ENCODE measurements at places on chromosomes 5 and 9.

DNA sequence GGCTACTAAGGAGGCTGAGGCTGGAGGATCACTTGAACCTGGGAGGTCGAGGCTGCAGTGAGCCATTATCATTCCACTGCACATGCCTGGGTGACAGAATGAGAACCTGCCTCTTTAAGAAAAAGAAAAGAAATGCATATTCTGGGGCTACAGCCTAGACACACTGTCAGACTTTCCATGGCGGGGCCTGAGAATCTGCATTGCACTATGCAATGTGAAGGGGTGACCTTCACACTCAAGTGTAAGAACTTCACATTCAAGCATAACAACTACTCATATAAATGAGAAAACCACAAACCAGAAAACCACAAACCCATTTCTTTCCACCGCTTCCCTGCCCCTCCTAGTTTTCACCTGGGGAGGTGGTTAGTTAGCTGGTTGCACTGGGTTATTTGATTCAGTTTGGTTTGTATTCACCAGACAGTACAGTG lies 18.0 kb upstream of the FBP2 start:
- DNase-seq = no peak

GRCh38 chr5:171371326-171371725 lies 16.3 kb upstream of the NPM1 start:
- no peak for DNase-seq

DNA sequence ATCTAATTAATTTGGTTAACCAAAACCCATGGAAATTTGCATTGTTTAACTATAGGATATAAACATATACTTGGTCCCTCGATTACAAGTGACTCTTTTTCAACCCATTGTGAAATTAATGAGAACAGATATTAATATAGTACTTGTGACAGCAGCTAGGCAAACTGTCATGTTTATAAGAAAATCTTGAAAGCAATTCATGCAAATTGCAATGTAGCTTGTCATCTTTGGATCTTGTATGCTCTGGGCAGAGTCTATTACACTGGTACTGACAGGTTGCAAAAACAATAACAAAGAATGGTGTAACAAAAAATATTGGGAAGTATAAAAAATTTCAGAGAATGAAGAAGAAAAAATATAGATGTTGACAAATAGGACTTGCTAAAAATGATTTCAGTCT lies 941.0 kb downstream of the DNAH5 start:
- no peak for DNase-seq

GRCh38 chr9:33092634-33093033 lies 16.2 kb upstream of the SMU1 start:
- DNase-seq = no peak

GRCh38 chr5:8961956-8962355 lies 583.9 kb downstream of the SEMA5A start:
- no peak for DNase-seq

DNA sequence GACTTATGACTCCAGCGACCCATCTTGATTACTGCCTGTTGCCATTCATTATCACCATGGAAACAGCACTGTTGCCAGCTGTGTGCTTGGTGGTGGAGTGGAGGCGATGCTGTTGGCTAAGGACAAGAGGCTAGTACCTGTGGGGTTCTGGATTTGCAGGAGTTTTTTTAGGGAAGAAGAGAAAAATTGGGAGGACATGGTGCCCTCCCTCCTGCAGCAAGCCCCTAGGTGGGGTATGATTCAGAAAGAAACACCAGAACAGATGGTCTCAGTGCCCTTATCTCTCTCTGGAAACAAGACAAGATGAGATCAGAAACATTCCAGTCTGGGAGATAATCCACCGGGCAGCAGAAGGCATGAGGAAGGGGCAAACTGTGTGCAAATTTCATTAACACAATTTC lies 87.8 kb upstream of the TLR4 start:
- no peak for DNase-seq

DNA sequence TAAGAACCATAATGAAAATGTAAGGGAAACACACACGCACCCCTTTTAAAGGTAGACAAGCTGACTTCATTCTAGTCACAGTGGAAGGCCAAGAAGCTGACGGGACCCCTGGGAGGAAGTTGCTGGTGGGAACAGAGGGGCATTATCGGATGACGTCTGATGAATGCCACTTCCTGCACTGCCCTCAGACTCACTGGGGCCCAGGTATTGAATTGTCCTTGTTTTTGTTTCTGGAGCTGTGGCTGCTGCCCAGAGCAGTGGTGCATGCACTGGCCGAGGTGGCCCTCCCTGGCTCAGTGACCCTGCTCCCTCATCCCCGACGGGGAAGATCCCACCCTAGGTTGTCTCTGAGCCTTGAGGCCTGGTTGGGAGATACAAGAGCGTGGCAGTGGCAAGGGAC lies 15.3 kb upstream of the RPL26L1 start:
- no peak for DNase-seq

DNA sequence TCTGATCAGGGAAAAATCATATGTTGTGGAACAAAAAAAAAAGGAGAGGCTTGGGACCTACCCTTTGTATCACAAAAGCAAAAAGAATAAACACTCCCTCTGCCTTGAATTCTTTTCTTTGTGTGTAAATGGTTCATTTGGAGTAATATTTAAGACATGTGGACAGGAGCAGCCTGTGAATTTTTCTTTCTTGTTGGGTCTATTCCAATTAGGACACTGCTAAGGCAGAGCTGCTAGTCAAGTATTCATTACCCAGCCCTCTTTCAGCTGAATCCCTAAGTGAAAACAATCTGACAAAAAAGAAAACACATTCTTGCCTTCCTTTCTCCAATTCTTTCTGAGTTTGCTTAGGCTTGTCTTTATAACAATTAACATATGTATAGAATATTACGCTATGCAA lies 330.0 kb downstream of the EBF1 start:
- DNase-seq = no peak

GRCh38 chr5:10291692-10292339 lies 15.9 kb downstream of the CMBL start:
- no peak for DNase-seq

DNA sequence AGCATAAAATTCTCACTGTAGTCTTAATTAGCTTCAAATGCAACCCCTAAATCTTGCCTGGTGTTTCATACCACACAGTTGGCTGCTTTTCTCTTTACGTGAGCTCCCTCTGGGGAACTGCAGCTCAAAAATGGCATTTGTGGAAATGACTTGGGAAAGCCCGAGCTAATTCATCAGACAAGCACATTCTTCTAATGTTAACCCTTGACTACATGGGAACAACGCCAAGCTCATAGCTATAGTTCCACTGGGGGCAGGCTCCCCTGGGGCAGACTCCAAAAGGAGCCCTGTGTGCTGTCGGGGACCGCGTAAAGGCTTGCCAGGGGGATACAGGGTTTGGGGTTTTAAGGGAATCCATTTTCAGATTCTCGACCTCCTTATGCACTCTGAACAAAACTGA lies 301.4 kb upstream of the DAP start:
- DNase-seq = no peak

GRCh38 chr5:35177783-35178182 lies 52.5 kb downstream of the PRLR start:
- DNase-seq = no peak

GRCh38 chr5:79261897-79262296 lies 26.0 kb downstream of the JMY start:
- no peak for DNase-seq

GRCh38 chr5:53087171-53087570 lies 22.4 kb downstream of the MOCS2 start:
- DNase-seq = no peak

DNA sequence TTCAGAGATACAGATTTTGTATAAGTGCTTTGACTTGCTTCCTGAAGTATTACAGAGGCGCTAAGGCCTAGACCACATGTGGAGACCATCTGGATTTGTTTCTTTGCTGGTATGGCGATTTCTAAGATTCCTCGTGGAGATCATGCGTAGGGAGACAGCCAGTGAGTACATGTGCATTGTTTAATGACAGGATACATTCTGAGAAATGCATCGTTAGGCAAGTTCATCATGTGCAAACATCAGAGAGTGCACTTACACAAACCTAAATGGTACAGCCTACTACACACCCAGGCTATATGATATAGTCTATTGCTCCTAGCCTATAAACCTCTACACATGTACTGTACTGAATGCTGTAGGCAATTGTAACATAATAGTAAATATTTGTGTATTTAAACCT lies 16.5 kb upstream of the CEP120 start:
- no peak for DNase-seq

DNA sequence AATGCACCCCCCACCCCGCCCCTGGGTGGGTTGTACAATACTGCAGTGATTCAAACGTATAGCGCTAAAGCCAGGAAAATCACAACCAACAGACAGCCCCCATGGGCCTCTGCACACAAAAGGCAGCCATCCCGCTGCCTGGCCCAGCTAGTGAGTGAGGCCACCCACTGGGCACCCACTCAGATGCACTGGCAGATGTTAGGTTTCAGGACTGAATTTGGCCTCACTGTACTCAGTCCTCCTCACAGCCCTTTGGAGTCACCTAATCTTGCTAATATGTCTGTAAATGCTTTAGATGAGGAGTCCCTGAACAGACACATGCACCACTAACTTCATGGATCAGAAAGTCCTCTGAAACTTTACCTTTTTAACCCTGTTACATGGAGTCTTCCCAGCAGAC lies 87.7 kb downstream of the FSTL4 start:
- DNase-seq = no peak

DNA sequence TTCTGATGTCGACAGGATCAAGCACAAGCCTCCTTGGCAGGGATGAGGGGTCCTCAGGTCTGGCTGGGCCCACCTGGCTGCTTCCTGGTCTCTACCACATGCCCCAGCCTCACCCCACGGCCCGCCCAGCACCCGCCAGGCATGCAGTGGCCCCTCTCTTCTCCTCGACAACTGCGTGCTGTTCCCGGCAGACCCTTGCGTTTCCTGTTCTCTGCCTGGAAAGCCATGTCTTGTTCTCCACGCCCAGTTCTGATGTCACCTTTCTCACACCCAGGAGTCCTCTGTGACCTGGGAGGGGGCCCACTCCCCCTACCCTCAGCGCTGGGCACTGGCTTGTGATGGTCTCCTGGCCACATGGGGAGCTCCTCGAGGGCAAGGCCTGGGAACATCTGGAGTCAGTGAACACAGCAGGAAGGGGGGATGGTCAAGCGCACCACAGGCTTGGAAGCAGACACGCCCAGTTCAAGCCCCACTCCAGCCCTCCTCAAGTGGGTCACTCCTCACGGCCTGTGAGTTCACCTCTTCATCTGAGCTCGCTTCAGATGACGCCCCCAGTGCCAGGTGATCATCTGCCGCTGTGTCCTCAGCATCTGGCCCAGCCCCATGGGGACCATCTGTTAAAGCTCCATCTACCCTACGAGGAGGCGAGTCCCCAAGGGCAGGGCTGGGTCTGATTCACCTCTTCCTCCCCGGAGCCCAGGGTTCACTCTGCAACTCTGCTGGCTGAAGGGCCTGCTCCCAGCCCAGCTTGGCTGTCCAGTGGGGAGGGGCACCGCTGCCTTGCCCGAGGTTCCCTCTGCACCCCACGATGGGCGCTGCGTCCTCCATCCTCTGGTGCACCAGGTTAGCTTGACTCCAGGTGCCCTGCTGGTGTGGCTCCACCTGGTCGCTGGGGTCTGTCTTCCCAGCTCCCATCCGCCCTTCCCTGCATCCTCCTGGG lies 133.2 kb upstream of the PHYKPL start:
- DNase-seq = no peak

DNA sequence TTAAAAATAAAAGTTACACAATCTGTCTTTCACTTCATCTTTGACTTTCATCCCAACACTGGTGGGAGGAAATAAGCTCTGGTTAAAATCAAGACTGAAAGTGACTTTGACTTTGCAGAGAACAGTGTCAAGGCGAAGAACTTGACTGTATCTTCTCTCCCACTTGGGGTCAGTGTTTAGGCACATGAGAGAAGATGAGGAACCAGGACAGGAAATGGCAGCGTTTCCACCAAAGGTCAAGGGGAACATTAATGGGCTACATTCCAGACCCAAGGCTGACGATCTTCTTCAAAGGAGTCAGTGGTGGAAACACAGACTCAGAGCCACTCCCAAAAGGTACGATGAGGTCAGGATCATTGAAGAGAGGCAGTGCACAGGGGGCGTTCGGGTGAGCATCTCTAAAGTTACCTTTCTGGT lies 409.5 kb downstream of the ARHGEF28 start:
- no peak for DNase-seq

DNA sequence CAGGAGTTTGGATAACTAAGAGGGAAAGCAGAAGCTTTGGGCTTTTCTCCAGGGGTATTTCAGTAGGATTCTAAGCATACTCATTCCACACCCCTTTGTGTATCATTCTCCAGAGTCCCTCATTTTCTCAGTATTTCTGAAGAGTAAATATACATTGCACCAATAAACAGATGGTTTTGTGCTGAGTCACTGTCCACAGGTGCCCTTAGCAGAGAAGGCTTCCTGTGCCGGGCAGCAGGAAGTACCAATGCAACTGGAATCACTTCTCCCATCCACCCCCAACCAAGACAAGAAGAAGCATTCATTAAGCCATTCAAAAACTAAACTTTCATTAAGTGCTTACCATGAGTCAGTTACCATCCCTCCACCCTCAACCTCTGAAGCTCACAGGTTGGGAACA lies 3.6 kb upstream of the CCNJL start:
- no peak for DNase-seq

DNA sequence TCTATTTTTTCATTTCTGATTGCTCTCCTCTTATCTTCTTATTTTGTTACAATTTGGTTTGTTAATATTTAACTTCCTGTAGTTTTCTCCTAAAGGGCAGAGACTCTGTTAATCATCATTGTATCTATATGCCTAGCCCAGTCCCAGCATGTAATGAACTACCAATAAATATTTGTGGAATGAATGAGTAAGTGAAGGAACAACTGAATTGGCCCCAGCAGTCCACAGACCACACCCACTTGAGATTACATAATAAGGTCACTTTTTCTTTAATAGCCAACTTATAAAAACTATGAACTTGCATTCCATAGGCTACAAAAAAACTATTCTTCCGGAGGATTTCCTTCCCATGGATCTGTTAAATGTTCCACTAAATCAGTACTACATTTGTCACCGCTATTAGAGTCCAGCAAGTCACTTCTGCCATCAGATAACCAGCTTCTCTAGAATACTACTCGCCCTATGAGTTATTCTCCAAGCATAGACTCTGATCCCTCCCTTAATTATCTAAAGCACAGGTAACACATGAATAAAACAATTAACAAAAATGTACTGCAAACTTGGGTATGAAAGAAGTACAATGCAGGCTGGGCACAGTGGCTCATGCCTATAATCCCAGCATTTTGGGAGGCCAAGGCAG lies 27.5 kb upstream of the TNPO1 start:
- DNase-seq = no peak

- DNase-seq = no peak
Observed at GRCh38 chr9:114386361-114386885, 1.4 kb downstream of the AKNA start.

All from esophagus squamous epithelium (tissue), 5 donors.